ENCODE measurements at places on chromosomes 3 and 15.

GRCh38 chr15:73839699-73840377 is 33.5 kb upstream of the TBC1D21 start:
- DNase-seq = no peak

- no peak for DNase-seq
These were observed 5.3 kb upstream of the GCSAM start for GRCh38 chr3:112138219-112138969.

DNA sequence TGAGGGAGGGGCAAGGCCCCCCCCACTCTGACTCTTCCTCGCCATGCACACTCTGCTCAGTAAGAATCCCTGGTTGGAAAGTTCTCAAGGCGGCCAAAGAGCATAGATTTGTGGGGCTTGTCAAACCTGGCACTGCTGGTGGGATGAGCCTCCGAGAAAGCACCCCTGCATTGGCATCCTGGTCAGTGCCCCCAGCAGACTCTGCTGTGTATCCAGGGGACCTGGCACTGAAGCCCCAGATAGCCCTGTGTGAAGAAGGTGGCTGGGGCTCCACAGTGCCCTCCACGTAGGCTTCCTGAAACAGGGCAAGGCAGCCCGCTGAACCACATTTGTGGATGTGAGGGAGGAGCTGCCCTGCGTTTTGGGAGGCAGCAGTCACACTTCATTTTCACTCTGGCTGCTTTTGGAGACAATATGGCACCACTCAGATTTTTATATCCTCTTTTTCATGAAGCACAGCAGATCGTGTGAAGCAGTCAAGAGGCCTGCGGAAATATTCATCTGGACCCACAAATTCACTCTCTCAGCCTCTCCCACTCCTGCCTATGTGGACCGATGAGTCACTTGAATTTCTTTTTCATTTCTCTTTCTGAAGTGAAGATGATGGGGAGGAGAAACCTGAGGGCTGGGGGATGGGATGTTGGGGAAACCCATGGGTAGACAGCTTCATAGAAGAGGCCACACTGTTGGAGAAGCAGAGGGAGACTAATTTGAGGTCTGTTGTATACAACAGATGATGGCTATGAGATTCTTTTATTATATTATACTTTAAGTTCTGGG is 88.7 kb upstream of the BCL6 start:
- no peak for DNase-seq

DNA sequence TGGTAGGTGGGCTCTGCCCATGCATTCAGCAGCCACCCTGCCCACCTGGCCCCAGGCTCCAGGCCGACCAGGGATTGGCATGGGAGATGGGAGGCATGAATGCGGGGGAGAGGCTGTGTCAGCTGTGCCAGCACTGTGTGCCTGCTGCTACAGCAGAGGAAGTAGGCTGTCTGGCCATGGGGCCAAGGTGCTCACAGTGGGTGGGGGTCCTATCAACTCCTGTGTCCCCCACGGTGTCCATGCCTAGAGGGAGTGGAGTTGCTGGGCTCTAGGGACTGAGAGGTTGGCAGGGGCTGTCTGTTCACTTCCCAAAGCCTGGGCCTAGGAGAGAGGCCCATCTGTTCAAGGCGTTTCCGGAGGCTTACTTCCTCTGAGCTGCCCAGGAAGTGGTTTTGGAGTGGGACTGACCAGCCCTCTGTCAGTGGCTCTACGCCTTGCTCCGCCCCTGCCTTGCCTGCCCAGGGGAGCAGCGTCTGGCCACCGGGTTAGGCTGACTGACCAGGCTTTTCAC is 5.8 kb downstream of the PRKCD start:
- no peak for DNase-seq

DNA sequence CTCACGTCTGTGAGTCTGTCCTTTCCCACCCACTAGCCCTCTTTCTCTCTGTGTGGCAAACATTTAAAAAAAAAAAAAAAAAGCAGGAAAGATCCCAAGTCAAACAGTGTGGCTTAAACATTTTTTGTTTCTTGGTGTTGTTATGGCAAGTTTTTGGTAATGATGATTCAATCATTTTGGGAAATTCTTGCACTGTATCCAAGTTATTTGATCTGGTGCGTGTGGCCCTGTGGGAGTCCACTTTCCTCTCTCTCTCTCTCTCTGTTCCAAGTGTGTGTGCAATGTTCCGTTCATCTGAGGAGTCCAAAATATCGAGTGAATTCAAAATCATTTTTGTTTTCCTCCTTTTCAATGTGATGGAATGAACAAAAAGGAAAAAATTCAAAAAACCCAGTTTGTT is 97.7 kb downstream of the GAP43 start:
- DNase-seq = no peak

DNA sequence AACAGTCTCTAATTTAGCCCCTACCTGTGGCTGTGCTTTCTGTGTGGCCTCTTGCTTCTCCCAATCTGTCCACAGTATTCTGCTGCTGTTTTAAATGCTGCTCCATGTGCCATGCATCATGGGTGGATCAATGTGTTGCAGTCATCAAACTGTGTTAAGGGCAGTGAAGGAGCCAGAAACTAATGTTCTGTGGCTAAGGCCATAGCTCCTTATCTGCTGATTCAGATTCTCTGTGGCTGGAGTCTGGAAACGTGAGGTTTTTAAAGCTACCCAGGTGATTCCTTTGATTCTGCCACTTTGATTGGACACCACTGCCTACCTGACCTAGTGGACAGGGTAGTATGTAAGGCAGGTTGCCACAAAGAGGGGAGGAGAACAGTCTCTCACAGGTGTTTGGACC is 44.8 kb downstream of the MORC1 start:
- no peak for DNase-seq

DNA sequence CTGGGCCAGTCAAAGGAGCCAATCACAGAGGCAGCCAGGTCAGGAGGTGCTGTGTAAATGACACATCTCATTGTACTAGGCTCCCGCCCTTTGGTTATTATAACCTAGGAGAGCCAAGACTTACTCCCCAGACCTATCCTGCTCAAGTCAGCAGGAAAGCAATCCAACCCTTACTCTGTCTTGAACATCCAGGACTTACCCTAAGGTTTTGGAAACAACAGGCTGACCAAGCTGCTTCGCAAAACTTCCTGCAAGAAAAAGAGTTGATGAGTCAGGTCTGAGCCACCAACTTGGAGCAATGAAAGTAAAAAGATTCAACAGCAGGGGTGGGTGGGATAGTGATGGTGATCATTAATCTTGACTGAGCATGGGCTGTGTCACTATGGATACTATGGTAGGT is 144.4 kb downstream of the MYLK start:
- DNase-seq = no peak

DNA sequence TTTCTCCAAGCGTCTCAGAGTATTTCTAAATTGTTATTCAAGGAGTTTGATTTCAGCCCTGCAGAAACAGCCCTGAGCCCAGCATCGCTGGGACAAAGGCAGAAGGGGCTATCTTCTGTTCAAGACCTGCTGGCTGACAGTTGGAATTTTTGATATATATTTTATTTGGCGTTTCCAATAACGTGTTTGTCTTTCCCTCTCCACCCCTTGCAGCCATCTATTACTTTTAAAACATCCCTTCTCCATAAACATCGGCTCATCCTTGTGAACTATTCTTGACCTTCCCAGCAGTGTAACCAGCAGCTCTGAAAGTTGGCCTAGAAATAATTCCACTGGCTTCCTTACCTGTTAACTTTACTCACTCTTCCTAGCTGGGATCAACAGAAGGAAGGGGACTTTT is 5.5 kb upstream of the MEIS2 start:
- DNase-seq = no peak

GRCh38 chr3:74642876-74643275 is 28.4 kb upstream of the CNTN3 start:
- DNase-seq = no peak

DNA sequence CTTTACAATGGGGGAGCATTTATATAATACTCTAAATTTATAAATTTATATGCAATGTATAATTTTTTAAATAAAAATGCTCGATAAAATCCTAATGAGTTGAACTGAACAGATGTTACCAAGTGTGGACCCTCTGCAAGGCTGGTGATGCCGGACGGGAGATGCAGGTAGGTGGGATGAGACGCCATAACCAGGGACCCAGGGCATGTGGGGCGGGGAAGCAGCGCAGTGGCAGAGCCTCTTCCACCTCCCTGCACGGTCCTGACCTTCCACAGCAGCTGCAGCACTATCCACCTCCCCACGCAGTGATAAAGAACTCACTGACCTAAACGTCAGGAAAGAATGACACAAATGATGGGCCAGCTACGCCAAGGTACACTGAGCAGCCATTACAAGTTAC is 12.8 kb downstream of the PCSK6 start:
- DNase-seq = no peak

GRCh38 chr15:68843425-68844311 is 23.0 kb upstream of the ANP32A start:
- peak; percentile 28 for DNase-seq

DNA sequence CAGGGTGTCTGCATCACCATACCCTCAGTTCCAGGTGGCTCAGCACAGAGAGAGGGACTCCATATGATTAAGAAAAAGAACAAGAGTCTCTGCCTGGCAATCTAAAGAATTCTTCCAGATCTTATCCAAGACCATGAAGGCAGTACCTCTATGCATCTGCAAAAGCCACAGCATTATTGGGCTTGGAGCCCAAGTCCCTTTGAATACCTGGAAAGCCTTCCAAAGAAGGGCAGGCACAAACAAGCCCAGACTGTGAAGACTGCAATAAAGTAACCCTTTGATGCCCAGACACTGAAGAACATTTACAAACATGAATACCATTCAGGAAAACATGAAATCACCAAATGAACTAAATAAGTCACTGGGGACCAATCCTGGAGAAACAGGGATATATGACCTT is 60.9 kb upstream of the DIPK2A start:
- no peak for DNase-seq

- DNase-seq = peak; percentile 52
These were observed 15.3 kb upstream of the MCCC1 start for GRCh38 chr3:183114384-183115178.

GRCh38 chr3:43727930-43728329 is 37.2 kb downstream of the ABHD5 start:
- DNase-seq = no peak

DNA sequence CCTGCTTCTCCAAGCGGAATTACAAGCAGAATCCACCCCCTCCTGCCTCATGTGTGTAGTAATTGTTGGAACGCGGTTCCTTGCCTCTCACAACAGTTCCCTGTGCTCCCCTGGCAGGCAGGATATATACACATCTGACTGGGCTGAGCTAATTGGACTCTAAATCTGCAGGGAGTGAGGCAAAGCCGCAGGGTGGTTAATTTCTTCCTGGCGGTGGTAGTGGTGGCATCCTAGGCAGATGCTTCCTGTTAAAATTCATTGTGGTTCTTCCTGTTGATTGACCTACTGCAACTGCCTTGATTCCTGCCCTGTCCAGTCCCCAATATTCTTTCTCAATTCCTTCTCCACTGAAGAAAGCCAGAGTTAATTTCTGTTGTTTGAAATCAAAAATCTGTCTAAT is 202.9 kb upstream of the PROK2 start:
- DNase-seq = no peak

GRCh38 chr15:56242576-56243162 is 1.0 kb downstream of the RFX7 start:
- peak; percentile 57 for DNase-seq

DNA sequence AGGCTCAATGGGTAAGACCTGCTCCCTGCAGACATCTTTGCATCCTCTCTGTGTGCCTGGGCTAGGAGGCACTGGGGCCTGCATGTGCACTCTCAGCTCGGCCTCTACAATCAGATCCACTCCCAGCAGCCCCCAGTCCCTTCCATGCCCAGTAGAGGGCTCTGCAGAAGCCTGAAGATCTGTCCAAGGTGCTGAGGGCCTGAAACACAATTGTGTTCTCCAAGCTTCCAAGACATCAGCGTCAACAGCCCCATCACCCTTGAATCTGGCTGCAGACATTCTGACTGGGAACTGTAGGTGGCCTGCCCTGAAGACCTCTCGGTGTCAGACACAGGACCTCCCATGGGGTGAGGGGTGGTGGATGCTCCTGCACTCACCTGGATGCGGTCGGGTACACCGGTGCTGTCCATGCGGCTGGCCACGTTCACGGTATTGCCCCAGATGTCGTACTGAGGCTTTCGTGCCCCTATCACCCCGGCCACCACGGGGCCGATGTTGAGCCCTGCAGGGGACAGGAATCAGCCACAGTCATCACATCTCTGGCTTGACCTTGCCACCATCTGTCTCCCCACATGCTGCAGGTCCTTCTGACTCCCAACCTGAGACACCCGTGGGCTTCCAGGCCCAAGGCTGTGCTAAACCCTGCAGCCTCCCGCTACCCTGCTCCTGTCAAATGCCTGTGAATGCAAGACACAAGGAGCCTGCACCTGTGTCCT is 84.7 kb downstream of the SEC22A start:
- DNase-seq = no peak

- no peak for DNase-seq
These were observed 36.0 kb downstream of the PDIA5 start for GRCh38 chr3:123102826-123103225.

DNA sequence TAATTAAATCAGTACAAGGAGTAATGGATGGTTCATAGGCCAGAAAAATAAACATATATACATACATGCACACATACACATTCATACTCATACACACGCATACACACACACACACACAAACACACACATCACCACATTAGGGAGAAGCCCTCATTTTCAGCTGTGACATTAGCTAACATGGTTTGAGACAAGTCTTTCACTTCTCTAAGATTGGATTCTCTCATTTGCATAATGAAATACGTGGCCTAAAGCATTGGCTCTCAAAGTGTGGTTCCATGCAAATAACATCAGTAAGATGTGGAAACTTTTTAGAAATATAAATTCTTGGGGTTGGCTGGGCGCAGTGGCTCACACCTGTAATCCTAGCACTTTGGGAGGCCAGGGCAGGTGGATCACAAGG is 452.6 kb downstream of the TAFA4 start:
- DNase-seq = no peak

DNA sequence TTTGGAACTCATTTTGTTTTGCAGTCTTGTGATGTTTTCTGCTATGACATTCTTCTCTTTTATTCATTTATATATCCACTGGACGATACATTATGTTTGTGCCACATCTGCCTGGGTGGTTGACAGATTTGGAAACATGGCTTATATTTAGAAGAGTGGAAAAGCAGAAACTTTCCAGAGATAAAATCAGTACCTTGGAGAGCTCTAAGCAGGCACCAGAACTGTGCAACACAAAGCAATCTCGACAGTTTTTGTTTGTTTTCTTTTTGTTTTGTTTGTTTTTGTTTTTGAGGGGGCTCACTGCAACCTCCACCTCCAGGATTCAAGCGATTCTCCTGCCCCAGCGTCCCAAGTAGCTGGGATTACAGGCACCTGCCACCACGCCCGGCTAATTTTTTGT is 45.5 kb downstream of the SYN2 start:
- no peak for DNase-seq

DNA sequence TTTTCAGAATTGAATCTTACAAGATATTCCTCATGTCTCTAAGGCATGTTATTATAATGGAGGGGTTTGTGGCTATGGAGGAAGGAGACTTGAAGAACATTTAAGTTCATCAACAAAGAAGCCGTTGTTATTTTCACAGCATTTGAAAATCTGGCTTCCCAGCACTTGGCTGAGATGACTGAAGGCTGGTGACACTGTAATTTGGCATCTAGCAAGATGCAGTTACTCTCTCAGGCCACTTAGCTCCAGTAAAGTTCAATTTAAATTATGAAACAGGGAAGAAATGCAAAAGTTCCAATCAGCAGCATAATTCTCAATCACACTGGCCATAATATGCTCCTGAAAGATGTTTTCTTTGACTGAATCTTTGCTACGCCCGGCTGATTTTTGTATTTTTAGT is 139.4 kb upstream of the NUDT16 start:
- DNase-seq = no peak

- no peak for DNase-seq
These were observed 102.8 kb downstream of the FRMD5 start for GRCh38 chr15:44092221-44092620.
